ENCODE measurements at places on chromosomes 13 and 19. TPM values are rescaled to one million over a fixed set of nuclear protein-coding genes. Genes with fewer than 3 reads are reported as not detected.
A peak's percentile ranks its signal among the peaks of the same experiment; 100 is the strongest.

DNA sequence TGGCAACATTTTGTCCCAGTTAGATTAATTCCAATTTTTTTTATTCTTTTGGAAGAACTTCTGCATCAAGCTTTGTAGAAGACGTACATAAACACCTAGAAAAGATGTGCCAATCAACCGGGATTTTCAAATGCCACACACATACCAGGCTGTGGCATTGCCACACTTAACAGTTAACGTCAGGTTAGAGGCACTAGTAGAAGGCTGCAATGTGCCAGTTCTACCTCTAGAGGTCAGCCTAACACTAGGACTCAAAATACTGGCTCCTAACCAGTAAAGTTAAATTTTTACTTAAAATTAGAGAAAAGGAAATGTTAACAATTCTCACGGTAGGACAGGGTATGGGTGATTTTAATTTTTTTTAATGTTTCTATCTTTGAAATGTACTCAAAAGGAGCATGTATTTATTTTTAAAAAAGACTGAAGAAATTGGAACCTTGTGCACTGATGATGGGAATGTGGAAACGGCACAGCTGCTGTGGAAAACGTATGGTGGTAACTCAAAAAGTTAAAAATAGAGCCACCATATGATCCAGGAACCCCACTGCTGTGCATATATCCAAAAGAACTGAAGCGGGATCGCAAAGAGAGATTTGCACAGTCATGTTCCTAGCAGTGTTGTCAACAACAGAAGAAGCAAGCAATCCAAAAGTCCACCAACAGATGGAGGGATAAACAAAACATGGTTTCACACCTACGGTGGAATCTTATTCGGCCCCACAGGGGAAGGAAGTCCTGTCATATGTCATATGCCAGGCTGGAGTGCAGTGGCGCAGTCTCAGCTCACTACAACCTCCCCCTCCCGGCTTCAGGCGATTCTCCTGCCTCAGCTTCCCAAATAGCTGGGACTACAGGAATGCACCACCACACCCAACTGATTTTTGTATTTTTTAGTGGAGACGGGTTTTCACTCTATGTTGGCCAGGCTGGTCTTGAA, 30.3 kb downstream of the CRYL1 start:
- H3K4me1 ChIP-seq, result peaks cover 4% of the 10 kb centered on the region
- H3K27me3 ChIP-seq, result no peaks in the 10 kb centered on the region
- H3K4me3 ChIP-seq, result no peak overlapping the region
- peak; percentile 76 for DNase-seq

- no peak overlapping the region for H3K27ac ChIP-seq
- H3K4me3 ChIP-seq, result no peak overlapping the region
- peaks cover 6% of the 10 kb centered on the region for H3K27me3 ChIP-seq
- peaks cover 11% of the 10 kb centered on the region for H3K4me1 ChIP-seq
- DNase-seq, result no peak
- no peaks in the 10 kb centered on the region for H3K36me3 ChIP-seq
These were observed 19.0 kb downstream of the CYP2F1 start for GRCh38 chr19:41133260-41133659.

DNA sequence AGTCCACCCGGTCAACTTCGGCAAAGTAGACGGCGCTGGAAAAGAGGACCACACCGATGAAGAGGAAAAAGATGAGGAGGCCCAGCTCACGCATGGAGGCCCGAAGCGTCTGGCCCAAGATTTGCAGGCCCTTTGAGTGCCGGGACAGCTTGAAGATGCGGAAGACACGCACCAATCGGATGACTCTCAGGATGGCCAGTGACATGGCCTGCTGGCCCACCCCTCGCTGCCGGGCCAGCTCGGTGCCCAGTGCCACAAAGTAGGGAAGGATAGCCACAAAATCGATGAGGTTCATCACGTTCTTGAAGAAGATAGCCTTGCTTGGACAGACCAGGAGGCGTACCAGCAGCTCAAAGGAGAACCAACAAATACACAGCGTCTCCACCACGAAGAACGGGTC, 2.1 kb downstream of the KCNA7 start:
- no peak overlapping the region for H3K27ac ChIP-seq
- H3K36me3 ChIP-seq, result no peaks in the 10 kb centered on the region

DNA sequence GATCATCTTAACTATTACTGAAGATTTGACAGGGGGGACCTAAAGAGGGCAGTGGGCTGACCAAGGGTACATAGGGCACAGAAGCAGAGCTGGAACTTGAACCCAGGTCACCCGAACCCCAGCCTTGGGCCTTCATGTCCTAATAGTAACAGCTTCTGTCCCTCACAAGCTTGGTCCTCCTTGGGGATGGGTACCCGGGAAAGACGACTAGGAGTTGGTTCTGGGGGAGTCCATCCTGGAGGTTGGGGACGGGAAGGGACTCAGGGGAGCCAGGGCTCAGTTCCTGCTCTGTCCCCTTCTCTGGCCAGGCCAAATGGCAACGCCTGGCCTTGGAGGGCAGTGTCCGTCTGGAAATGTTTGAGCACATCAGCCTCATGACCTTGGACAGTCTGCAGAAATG, 39.6 kb upstream of the CYP4F8 start:
- no peak overlapping the region for H3K27ac ChIP-seq
- DNase-seq, result no peak
- no peak overlapping the region for H3K4me3 ChIP-seq
- H3K27me3 ChIP-seq, result peaks cover 3% of the 10 kb centered on the region
- no peaks in the 10 kb centered on the region for H3K36me3 ChIP-seq

GRCh38 chr13:98775844-98776598, 23.5 kb upstream of the SLC15A1 start:
- H3K27me3 ChIP-seq, result no peaks in the 10 kb centered on the region
- H3K4me1 ChIP-seq, result no peaks in the 10 kb centered on the region
- H3K4me3 ChIP-seq, result no peak overlapping the region
- no peak overlapping the region for H3K27ac ChIP-seq

DNA sequence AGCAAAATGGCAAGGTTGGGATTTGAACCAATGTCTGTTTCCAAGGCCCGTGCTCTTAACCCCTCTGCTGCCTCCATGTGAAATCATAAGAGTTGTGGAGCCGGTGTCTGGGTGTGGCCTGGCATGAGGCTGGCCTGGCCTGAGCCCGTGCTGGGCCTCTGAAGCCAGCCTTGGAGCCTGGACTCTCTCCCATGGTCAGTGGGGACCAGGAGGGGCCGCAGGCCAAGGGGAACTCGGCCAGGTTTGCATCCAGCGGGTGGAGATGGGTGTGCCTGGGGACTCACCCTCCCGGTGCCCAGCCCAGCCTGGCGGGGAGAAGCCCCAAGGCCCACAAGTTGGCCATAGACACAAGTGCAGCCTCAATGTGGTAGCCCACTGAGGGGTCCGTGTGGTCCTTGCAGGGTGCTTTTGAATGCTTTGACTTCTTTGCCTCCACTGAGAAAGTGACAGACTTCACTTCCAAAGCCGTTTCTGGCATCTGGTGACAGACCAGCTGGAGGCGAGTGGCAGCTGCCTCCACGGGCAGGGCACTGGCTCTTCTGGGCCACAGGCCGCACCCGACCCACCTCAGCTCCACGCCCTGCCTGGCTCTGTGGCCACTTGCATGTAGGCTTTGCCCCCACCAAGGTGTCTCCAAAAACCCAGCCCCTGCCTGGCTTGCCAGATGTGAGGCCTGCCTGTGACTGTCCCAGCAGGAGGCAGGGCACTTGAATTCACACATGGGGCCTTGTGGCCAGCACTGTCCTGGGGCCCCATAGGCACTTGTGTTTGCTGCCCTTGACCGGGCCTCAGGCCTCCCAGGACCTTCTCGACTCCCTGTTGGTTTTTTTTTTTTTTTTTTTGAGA, 26.2 kb upstream of the NCCRP1 start:
- H3K4me3 ChIP-seq, result no peak overlapping the region
- no peaks in the 10 kb centered on the region for H3K27me3 ChIP-seq
- H3K36me3 ChIP-seq, result no peaks in the 10 kb centered on the region
- H3K4me1 ChIP-seq, result no peaks in the 10 kb centered on the region
- no peak for DNase-seq
- no peak overlapping the region for H3K27ac ChIP-seq

DNA sequence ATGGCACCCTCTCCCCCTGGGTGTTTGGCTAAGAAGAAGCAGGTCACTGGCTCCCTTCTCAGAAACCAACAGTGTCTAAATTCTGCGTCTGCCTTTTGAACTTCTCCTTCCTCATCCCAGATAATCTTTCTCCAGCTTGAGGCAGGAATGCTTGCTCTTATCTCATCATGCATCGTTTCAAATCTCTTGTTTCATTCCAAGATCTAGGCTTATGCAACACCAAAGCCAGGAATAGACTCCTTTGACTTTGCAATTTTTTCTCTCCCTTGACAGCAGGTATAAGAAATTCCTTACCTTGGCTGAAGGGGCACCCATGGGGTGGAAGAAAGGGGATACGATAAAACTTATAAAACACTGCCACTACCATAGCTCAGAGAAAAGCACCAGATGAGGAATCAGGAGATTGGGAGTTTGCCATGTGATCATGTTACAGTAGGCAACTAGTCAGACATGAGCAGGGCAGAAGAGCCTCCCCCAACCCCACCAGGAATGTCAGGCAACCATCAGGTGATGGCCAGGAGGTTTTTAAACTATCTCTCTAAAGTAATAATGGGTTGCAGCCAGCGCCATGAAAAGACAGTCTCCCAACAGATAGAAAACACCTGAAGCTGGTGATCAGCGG, 498.9 kb downstream of the KLF12 start:
- DNase-seq, result no peak
- H3K27me3 ChIP-seq, result no peaks in the 10 kb centered on the region
- no peaks in the 10 kb centered on the region for H3K4me1 ChIP-seq

GIPC3 gene
- 0.36 TPM for total RNA-seq

- no peaks in the 10 kb centered on the region for H3K27me3 ChIP-seq
- no peak overlapping the region for H3K27ac ChIP-seq
- no peaks in the 10 kb centered on the region for H3K4me1 ChIP-seq
- no peaks in the 10 kb centered on the region for H3K36me3 ChIP-seq
- no peak for DNase-seq
These were observed 53.7 kb upstream of the TRPC4 start for GRCh38 chr13:37923236-37923635.

ZNF382 gene
- total RNA-seq, result 24.8 TPM

DNA sequence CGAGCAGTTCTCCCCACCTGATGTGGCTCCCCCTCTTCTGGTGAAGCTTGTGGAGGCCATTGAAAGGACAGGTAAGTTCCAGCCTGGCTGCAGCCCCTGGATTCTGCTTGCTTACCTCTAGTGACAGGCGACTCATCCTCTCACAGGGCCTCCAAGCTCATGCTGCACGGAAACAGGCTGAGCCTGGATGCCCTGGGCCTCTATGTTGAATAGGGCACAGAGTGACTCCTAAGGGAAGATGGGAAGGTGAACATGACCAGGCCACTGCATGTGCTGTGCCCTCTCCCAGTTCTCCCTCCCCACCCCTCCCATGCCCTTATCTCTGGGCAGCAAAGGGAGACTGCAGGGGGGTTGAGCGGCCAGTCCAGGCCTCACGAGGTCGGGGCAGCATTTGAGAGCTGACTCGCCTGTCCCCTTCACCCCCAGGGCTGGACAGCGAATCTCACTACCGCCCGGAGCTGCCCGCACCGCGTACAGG, 7.6 kb downstream of the PIK3R2 start:
- H3K27me3 ChIP-seq, result no peaks in the 10 kb centered on the region
- no peak for DNase-seq
- no peak overlapping the region for H3K27ac ChIP-seq

DNA sequence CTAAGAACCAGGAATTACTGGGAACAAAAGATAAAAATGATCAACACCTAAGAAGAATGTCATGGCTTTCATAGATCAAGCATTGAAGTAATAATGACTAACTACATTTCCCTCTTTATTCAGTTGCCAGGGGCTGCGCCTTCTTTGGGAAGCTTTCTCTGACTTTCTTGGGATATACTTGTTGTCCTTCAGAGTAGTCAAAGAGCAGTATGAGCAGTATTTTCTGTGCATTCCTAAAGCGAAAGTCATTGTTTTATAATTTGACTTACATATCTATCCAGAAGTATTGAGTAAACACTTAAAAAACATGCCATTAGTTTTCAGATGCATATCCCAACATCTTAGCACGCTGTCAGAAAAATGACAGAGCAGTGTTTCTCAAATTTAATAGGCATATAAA, 2412.4 kb downstream of the PCDH9 start:
- H3K27ac ChIP-seq, result no peak overlapping the region
- H3K36me3 ChIP-seq, result no peaks in the 10 kb centered on the region
- H3K4me3 ChIP-seq, result no peak overlapping the region

DNA sequence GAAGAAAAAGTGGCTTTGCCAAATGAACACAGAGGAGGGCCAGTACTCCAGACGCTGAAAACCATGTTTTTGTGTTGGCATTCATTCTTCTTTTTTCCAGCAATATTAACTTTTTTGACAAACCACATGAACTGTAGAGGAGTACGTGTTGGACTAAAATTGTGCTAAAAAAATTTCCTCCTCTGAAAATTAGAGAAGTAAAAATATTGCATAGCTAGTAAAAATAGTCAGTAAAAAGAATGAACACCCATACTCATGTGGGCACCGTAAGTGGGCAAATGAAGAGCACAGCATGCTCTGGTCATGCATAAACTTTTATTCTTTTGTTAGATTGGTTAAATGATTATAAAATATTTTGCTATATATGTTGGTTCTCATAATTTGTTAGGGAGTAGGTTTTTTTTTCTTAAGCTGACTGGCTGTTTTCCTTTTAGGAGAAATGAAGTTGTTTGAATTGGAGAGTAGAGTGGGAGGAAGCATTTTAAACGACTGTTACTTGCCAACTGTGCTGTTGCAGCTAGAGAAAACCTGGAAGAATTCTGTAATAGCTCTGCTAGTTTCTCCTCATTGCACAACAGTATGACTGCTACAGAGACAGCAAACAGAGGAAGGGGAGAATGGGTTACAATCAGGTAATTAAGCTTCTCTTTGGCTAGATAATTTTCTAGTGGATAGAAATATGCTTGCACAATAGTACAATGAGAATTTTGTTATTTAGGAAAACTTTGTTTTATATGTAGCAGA, 222.4 kb downstream of the KCTD12 start:
- no peaks in the 10 kb centered on the region for H3K4me1 ChIP-seq
- H3K27ac ChIP-seq, result no peak overlapping the region
- no peak overlapping the region for H3K4me3 ChIP-seq
- no peaks in the 10 kb centered on the region for H3K36me3 ChIP-seq

- no peaks in the 10 kb centered on the region for H3K36me3 ChIP-seq
- no peak overlapping the region for H3K27ac ChIP-seq
- H3K4me3 ChIP-seq, result no peak overlapping the region
- no peaks in the 10 kb centered on the region for H3K4me1 ChIP-seq
- H3K27me3 ChIP-seq, result no peaks in the 10 kb centered on the region
These were observed 228.7 kb downstream of the LACC1 start for GRCh38 chr13:44108331-44108858.

CGB5 gene
- total RNA-seq, result not detected

DNA sequence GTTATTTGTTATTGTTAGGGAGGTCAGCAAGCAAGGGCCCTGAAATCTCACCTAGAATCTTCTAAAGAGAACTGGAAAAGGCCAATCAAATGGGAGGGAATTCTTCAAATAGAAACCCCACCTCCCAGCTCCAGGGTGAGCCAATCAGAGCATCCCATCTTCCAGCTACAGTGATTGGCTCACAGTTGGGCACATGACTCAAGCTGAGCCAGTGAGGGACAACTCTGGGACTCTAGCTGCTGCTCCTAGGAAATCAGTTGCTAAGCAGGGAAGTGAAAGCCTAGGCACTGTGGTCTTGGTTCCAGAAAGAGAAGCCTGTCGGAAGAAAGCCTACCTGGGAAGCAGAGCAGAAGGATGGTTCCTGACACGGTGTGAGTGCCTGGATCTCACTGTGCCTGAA, 13.4 kb downstream of the TM6SF2 start:
- no peak for DNase-seq
- peaks cover 5% of the 10 kb centered on the region for H3K27me3 ChIP-seq
- H3K4me1 ChIP-seq, result peaks cover 9% of the 10 kb centered on the region
- H3K4me3 ChIP-seq, result no peak overlapping the region
- no peaks in the 10 kb centered on the region for H3K36me3 ChIP-seq
- H3K27ac ChIP-seq, result no peak overlapping the region

GRCh38 chr13:97224544-97225300, 2.6 kb downstream of the MBNL2 start:
- H3K27ac ChIP-seq, result peak overlapping the region; percentile 88
- no peaks in the 10 kb centered on the region for H3K36me3 ChIP-seq
- H3K27me3 ChIP-seq, result no peaks in the 10 kb centered on the region
- peak; percentile 46 for DNase-seq

SRRM5 gene
- total RNA-seq, result 0.64 TPM
